Stimulated activated CD4-positive, alpha-beta T cell treated with anti-CD3 and anti-CD28 coated beads, Interleukin-4, amount 100 ng/mL, for 48 hours (primary cell): ENCODE measurements at places on chromosomes 12 and 14.

GRCh38 chr12:81077329-81077685 is 572 bp upstream of the ACSS3 start:
- DNase-seq, result no peak

DNA sequence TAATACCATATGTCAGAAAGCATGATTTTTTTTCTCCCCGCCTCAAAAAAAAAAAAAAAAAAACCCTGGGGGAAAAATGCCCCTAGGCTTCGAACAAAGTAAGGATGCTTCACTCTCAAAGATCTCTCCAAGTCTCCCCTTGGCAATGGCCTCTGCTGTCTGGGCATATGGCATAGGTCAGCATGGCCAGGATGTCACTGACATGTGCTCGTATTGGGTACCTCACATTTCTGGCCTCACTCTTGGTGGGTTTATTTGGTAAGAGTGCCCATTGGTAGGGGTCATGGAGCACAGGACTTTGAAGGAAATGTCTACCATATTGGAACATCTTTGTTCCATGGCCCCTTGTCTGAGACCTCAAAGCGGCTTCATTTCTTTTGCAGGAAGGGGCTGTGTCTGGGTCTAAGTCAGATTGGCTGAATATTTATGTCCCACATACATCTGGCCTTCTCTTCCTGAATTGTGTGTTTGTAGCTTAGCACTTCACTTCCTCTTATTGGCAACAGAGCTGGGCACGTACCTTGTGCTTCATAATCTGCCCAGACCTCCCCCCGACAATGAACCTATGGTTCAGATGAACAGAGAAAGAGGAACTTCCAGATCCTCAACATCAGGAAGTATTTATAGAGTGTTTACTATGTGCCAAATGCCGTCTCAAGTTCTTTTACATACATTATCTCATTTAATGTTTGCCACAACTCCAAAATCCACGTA is 36.3 kb upstream of the OAS1 start:
- DNase-seq, result no peak

DNA sequence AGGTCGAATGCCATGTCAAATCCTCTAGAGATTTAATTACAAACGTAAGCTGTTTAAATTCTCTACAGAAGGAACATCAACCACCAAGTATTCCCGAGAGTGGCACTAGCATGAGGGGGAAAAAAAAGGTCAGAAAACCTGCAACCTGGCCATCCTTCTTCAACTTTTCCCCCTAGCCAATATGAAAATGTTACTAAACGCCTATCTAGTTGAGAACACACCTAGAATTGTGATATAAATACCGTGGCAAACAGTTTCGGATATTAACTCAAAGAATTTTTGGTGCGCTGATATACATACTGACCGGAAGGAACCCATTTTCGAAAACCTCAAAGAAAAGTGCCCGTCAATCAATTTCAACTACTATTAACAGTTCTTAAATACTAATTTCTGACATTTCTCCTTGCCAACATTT is 1.8 kb downstream of the HNRNPC start:
- no peak for DNase-seq

GRCh38 chr14:85380881-85381280 is 149.1 kb upstream of the FLRT2 start:
- DNase-seq, result no peak

DNA sequence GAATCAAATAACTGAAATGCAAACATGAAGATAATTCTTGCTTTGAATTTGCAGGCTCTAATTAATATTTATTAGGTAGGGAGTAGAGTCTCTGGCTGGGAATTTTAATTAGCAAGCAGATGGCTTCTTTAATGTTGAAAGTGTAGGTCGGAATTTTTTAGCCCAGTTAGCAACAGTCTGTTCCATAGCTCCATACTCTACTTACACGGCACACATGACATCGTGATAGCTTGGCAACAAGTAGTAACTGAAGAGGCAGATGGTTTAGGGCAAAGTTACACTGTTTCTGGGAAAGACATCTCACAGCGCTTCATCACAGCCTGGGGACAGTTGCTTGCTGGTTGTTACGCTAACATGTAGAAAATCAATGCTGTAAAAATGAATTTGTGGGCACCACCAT is 710.7 kb downstream of the GALC start:
- DNase-seq, result no peak
